ENCODE measurements at places on chromosomes 13 and 19. TPM values are rescaled to one million over a fixed set of nuclear protein-coding genes. Genes with fewer than 3 reads are reported as not detected.

DNA sequence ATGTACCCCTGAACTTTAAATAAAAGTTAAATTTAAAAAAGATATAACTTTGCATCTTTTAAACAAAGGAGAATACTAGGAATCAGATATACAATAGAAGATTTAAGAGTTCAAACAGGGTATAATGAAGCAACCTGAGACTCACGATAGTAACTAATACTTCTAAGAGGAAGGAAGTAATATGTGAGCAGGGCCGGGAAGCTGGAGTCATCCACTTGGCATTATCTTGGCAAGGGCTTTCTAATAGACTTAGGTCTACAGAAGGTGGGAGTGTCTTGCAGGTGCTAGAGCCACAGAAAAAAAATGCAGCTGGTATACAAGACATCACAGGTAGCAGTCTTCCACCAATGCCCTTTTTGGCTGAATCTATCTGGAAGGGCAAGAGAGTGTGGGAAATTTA lies 231.9 kb downstream of the KCTD12 start:
- no peaks in the 10 kb centered on the region for H3K36me3 ChIP-seq
- no peak overlapping the region for H3K4me3 ChIP-seq
- no peaks in the 10 kb centered on the region for H3K27me3 ChIP-seq
- no peak for DNase-seq

DNA sequence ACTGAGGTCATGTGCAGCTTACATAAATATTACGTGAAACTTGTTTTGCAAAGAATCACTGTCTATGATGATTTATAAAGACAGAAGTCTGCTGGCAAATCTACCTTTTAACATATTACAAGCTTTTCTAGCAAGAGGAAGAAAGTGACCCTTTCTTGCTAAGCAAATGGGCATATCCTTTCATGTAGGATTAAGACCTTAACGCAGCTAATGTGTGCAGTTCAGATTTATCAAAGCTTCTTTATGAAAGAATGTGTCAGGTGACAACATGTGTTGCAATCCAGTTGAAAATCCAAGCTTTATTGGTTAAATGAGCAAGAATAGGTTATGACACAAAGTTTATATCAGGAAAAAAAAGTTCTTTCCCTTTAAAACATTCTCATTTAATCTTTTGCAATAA lies 115.6 kb upstream of the NBEA start:
- peaks cover 1% of the 10 kb centered on the region for H3K4me1 ChIP-seq
- H3K27me3 ChIP-seq = no peaks in the 10 kb centered on the region
- H3K36me3 ChIP-seq = no peaks in the 10 kb centered on the region
- H3K27ac ChIP-seq = no peak overlapping the region

DNA sequence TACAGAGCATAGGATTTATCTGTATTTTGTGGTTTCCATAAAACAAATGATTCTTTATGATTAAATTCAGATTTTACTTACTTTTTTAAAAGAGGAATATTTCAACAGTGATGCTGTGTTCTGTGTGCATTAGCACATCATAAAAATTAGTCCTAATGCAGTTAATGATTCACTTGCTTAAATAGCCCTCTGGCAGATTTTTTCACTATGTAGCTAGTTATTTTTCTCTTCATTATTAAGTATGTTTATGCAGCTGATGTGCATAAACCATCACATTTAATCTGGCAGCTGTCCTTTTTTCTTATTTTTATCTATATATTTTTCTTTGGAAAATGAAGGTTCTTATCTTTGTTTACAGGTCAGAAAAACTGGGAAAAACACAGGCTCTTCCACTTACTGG lies 127.2 kb downstream of the ZNF486 start:
- H3K27me3 ChIP-seq = no peaks in the 10 kb centered on the region
- no peaks in the 10 kb centered on the region for H3K36me3 ChIP-seq
- no peak overlapping the region for H3K27ac ChIP-seq
- H3K4me3 ChIP-seq = no peak overlapping the region
- H3K4me1 ChIP-seq = no peaks in the 10 kb centered on the region

DNA sequence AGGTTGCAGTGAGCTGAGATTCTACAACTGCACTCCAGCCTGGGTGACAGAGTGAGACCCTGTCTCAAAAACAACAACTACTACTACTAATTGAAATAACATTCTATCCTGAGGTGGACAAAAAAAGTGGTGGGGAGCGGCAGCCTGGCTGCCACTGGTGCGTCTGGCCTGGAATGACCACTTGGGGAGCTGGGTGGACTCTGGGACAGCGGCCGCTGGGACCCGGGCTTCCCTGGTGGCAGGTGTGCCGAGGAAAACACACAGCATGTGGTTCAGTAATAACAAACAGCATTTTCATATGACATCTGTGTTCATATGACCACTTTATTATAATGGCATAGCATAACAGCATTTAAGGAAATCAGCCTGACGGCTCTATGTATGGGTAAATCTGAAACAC lies 33.9 kb downstream of the TFDP1 start:
- no peak overlapping the region for H3K27ac ChIP-seq
- no peaks in the 10 kb centered on the region for H3K36me3 ChIP-seq
- no peak overlapping the region for H3K4me3 ChIP-seq
- DNase-seq = peak; percentile 53
- H3K4me1 ChIP-seq = no peaks in the 10 kb centered on the region

DNA sequence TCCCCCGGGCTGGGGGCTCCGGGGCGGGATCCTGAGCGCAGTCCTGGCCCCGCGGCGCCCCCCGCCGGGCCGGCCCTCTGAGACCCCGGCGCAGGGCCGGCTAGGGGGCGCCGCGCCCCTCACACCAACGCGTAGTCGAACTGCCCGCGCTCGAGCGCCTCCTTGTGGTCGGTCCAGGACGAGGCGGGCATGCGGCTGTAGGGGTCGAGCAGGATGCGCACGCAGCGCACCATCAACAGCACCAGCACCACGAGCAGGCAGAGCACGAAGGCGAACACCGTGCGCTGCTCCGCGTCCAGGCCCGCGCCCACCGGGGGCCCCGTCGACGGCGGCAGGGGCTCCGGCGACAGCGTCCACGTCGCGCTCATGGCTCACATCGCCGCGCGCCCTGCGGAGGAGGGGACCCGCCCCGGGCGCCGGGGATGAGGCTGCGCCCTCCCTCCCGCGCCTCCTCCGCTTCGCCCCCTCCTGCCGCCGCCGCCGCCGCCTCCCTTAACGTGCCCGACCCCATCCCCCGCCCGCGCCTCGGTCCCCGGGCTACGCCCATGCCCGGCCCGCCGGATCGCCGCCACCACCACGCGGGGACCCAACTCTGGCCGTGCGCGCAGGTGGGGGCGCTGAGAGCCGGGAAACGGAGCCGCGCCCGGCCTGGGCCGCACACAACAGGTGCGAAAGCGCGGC lies 624 bp downstream of the CTXN1 start:
- H3K4me1 ChIP-seq = no peaks in the 10 kb centered on the region
- no peaks in the 10 kb centered on the region for H3K27me3 ChIP-seq
- H3K4me3 ChIP-seq = peak overlapping the region; percentile 11
- no peaks in the 10 kb centered on the region for H3K36me3 ChIP-seq
- no peak overlapping the region for H3K27ac ChIP-seq

DNA sequence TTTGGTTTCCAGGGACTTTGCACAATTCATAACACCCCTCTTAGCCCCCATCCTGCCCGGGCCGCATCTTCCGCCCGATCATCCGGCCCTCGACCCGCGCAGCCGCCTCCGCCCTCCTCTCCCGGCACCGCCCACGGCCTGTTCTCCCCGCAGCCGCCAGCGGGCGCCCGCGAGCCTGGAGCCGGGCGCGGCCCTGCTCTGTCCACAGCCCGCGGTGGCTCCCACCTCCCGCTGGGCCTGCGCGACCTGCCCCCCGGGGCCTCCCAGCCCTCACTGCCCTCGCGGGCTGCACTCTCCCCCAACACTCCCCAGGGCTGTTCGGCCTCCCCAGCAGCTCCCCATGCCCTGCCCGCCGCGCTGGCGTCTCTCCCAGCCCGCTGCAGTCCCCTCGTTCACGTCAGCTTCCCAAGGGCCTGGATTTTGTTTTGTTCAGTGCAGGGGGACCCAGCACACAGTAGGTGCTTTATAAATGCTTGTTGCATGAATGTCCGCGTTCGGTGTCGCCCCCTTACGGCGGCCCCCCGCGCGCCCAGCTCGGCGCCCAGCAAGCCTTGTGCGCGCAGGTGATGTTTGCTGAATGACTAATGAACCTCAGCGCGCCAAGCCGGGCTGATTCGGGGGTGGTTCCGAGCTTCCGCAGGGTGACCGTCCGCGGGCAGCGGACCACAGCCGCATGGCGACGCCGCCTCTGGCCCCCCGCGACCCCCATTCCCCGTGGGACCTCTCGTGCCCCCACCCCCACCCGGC lies 4.6 kb upstream of the APC2 start:
- peak; percentile 78 for DNase-seq
- no peak overlapping the region for H3K27ac ChIP-seq
- H3K36me3 ChIP-seq = peaks cover 3% of the 10 kb centered on the region
- H3K4me3 ChIP-seq = no peak overlapping the region
- no peaks in the 10 kb centered on the region for H3K4me1 ChIP-seq

- no peak overlapping the region for H3K4me3 ChIP-seq
- no peak overlapping the region for H3K27ac ChIP-seq
- no peaks in the 10 kb centered on the region for H3K27me3 ChIP-seq
- H3K4me1 ChIP-seq = no peaks in the 10 kb centered on the region
Observed at GRCh38 chr13:32447894-32448623, 20.1 kb upstream of the N4BP2L1 start.

GRCh38 chr13:76398425-76398824 lies 487.8 kb downstream of the KCTD12 start:
- H3K27me3 ChIP-seq = no peaks in the 10 kb centered on the region
- no peak overlapping the region for H3K4me3 ChIP-seq
- no peak overlapping the region for H3K27ac ChIP-seq
- H3K4me1 ChIP-seq = no peaks in the 10 kb centered on the region

- no peaks in the 10 kb centered on the region for H3K4me1 ChIP-seq
- H3K27ac ChIP-seq = no peak overlapping the region
- no peaks in the 10 kb centered on the region for H3K27me3 ChIP-seq
Observed at GRCh38 chr13:21538753-21539152, 65.2 kb downstream of the MICU2 start.

- H3K4me1 ChIP-seq = no peaks in the 10 kb centered on the region
- H3K36me3 ChIP-seq = no peaks in the 10 kb centered on the region
- no peaks in the 10 kb centered on the region for H3K27me3 ChIP-seq
- no peak for DNase-seq
- peak overlapping the region; percentile 8 for H3K4me3 ChIP-seq
Observed at GRCh38 chr19:6373813-6374108, 1.2 kb downstream of the ALKBH7 start.

DNA sequence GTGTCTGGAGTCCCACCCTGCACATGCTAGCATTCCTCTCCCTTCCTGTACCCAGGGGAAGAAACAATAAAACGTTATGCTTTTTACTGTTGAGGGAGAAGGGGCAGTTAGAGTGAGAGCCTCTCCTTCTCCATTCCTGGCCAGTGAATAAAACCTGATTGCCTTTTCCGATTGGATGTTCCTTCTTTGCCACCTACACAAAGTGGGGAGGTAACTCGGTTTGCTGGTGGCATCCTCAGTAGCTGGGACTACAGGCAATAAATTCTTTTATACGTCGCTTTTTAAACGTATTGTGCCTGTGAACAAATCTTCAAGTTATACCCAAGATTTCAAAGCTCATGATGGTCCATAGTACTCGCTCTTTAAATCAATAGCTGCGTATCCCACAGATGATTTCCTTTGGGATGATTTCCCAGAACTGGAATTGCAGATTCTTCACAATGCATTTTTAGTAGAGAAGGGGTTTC lies 660 bp upstream of the MVB12A start:
- H3K27me3 ChIP-seq = no peaks in the 10 kb centered on the region
- H3K27ac ChIP-seq = no peak overlapping the region
- H3K4me3 ChIP-seq = no peak overlapping the region
- DNase-seq = no peak

DNA sequence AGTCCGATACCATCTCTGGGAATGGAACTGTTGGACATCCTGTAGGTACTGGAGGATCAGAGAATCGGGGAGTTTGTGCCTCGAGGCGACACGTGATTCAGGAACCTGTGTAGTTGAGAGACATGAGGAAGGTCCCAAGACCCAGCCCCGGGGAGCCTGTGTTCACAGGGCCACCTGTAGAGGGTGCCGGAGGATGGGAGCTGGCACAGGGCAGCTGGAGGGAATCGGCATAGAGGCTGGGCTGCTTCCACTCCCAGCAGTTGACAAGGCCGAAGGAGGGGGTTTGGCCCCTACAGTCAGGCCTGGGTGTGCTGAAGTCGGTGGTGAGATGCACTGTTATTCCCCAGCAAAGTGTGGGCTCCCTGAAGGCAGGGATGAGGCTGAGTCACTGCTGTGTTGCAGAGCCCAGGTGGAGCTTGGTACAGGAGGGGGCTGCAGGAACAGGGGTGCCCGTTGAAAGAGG lies 2.5 kb upstream of the ISYNA1 start:
- H3K27me3 ChIP-seq = no peaks in the 10 kb centered on the region
- no peak overlapping the region for H3K27ac ChIP-seq
- DNase-seq = no peak
- H3K4me3 ChIP-seq = no peak overlapping the region

- no peak overlapping the region for H3K27ac ChIP-seq
- H3K4me3 ChIP-seq = no peak overlapping the region
- H3K4me1 ChIP-seq = no peaks in the 10 kb centered on the region
- DNase-seq = no peak
- H3K36me3 ChIP-seq = no peaks in the 10 kb centered on the region
Observed at GRCh38 chr13:62299988-62300387, 884.3 kb upstream of the PCDH20 start.

DNA sequence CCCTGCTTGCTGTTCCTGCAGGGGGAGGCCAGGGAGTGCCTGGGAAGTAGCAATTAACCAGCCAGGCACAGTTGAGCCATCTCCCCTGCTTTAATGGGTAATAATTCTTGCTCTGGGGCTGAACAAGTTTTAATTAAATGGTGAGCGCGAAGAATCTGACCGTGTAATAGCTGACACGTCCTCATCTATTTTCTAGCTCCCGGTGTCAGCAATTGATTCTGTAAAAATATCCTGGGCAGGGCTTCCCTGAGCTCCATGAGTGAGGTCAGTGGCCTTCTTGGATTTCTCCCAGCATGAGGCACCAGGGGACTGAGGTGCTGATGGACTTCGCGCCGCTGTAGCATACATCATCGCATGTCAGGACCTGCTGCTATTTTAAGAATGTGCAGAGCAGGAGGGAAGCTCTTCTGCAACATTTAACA lies 26.9 kb downstream of the SIPA1L3 start:
- DNase-seq = no peak
- H3K27ac ChIP-seq = no peak overlapping the region

- H3K27ac ChIP-seq = no peak overlapping the region
- no peak for DNase-seq
- H3K27me3 ChIP-seq = no peaks in the 10 kb centered on the region
- no peak overlapping the region for H3K4me3 ChIP-seq
- no peaks in the 10 kb centered on the region for H3K4me1 ChIP-seq
Observed at GRCh38 chr19:21900401-21900800, 64.4 kb upstream of the ZNF43 start.

The OR10H5 gene
- not detected for polyA plus RNA-seq

The PEG3 gene
- polyA plus RNA-seq = 2.3 TPM

The ZNF491 gene
- 2.0 TPM for polyA plus RNA-seq

The SLC6A16 gene
- polyA plus RNA-seq = 2.4 TPM

The WDR88 gene
- polyA plus RNA-seq = not detected

The GNA15 gene
- polyA plus RNA-seq = 5.3 TPM

Data from aorta (tissue), 5 donors.